ENCODE measurements at places on chromosomes 6 and 20.

GRCh38 chr20:25206063-25206403 lies 10.5 kb downstream of the ENTPD6 start:
- no peak for DNase-seq

DNA sequence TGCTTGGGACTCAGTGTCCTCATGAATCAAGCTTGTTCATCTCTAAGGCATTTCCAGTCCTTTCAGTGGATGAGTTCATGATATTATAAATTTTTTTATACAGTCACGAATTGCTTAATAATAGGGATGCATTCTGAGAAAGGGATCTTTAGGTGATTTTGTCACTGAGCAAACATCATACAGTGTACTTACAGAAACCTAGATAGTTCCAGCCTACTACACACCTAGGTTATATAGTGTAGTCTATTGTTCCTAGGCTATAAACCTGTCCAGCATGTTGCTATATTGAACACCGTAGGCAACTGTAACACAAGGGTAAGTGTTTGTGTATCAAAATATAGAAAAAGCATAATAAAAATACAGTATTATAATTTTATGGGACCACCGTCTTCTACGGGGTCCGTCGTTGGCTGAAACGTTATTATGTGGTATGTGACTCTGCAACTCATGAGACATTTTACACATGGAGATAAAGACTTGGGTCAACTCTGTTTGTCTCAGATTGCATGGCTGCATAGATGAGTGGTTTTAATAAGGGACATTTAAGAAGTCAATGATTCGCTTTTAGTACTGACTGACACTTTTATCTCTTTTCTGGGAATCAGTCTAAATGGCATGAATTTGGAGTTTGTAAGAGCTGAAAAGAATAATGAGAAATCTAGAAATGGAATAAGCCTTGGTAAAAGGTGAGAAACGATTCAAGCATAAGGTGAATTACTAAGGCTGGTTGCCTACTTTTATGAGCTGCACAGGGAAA lies 33.2 kb downstream of the CLIC5 start:
- DNase-seq: no peak

- no peak for DNase-seq
These were observed 376.2 kb downstream of the BTBD3 start for GRCh38 chr20:12293900-12294299.

GRCh38 chr20:60087563-60088105 lies 129.4 kb downstream of the CDH26 start:
- no peak for DNase-seq

GRCh38 chr6:26607434-26608230 lies 10.9 kb downstream of the ABT1 start:
- peak; percentile 54 for DNase-seq

- DNase-seq: no peak
These were observed 183.6 kb upstream of the PRDM1 start for GRCh38 chr6:105902401-105903031.

GRCh38 chr6:141925001-141925400 lies 207.7 kb upstream of the GJE1 start:
- no peak for DNase-seq

DNA sequence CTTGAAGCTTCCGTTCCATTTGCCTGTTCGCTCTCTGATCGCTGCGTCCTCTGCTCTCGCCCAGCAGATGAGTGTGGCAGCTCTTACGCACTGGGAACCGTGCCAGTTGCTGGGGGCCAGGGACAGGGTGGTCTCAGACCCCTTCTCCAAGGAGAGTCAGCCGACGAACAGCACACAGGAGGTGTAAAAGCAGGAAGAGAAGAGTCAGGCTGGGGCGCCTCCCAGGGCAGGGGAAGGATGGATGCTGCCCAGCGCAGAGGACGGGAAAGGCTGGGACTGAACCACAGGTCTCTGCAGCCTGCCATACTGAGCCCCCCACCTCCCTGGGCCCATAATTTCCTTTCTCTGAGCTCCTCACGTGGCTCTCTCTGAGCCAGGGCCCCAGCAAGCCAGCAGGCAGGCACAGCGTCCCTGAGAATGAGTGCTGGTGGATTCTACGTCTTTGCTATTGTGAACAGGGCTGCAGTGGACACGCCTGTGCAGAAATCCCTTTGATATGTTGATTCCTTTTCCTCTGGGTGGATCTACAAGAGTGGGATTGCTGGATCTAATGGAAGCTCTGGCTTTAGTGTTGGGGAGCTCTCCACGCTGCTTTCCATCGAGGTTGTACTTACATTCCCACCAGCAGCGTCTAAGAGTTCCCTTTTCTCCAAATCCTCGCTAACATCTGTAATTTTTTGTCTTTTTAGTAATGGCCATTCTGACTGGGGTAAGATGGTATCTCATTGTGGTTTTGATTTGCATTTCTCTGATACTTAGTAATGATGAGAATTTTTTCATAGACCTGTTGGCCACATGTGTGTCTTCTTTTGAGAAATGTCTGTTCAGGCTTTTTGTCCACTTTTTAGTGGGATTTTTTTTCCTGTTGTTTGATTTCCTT lies 104.1 kb downstream of the PSMB1 start:
- DNase-seq: no peak
